ENCODE measurements at places on chromosomes 3 and 15.

DNA sequence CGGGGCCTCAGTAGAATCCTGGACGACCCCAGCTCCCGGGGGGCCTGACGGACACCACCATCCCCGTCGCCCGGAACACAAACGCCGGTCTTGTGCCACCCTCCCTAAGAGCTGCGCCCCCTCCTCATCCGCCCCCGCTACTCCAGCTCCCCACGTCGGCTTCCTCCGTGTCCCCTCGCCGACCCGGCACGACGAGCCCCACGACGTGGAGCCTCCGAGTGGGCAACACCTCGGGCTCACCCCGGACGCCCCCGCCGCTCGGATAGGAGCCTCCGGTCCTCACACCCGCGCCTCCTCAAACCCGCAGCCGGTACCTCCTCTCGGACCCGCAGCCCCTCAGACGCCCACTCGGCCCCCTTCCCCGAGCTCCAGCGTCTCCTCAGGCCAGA lies 525 bp downstream of the NPTN start:
- DNase-seq = no peak

DNA sequence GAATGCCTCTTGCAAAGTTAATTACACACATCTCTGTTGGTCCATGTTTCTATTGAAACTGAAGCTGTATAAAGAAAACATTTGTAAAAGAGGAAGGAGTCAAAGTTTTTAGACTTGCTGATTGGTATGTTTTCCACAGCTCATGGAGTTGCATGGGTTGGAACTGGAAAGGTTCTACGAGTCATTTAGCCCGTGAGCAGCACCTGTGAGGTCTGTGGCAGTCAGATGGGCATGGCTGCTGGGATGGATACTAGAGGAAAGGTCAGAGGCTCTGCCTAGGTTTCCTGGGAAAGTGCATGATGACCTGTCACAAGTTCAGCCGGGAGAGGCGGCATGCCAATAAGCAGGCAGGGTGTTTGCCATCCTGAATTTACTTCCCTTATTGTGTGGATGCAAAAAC lies 155.4 kb downstream of the CACNA1D start:
- DNase-seq = no peak

DNA sequence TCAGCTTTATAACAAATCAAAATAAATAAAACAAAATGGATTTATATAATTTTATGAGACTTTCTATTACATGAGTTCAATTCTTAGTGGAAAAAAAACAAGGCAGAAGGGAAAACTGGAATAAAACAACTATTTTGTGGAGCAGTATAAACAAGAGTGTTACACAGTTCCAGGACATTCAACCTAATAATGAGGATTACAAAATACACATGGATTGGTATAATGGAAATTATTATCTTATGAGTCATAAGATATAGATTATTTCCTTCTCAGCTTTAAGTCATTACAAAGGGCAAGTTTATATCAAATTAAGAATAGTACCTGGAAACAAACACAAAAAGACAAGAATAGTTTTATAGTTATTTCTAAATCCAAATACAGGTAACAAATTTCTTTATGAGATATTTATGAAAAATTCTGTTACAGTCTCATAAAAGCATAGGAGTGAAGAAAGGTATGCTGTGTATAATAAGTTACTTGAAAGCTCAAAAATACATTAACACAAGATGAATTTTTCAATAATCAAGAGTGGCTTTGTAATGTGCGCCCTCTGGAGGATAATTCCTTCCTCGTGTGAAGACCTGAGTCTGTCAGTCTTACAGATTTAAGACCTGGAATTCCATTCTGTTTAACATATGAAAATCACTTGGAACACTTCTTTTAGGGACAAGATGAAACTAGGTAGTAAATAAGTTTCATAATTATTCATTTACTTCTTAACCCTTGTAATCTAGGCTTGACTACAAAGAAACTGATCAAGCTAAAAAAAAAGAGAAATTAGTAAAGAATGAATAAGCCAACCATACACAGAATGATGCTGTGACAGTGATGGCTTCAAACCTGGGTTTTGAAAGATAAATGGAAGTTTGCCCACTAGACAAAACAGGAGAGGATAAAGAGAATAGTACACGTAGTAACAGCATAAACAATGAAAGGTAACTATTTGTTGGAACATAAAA lies 9.5 kb downstream of the COPS2 start:
- peak; percentile 82 for DNase-seq

DNA sequence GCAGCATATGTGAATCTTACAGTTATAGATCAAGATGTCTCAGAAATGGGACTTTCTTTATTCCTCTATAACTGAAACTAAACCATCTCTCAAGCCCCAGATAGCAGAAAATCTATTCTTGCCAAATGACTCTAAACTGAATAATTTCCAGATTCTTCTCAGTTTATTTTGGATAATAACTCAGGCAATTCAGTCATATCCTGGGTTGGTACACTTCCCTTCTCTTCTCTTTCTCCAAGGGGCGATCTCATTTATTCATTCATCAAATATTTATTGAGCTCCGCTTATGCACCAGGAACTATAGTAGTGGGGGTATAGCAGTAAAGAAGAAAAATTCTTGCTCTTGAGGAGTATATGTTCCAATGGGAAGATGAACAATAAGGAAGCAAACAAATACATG lies 13.5 kb upstream of the PCOLCE2 start:
- DNase-seq = no peak
